Brain pericyte (primary cell): ENCODE measurements at places on chromosomes 12 and 14.

DNA sequence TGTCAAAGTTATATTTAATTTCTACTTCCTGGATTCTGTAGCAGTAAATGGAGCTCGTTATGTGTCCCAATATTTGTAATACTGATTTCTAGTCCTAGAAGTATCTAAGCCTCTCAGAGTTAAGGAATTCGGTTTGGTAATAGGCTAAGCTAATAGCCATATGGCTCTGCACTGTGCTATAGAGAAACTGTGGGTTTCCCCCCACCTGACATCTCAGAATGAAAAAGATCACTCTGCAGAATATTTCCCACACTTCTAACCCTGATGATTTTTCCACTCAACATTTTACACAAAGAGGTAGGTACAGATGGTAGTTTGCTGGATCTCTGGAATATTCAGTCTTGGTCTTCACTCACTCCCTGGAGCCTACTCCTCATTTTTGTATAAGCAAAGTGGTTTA lies 71.2 kb downstream of the BORCS5 start:
- no peak for DNase-seq

- DNase-seq: no peak
These were observed 5.8 kb downstream of the CACNB3 start for GRCh38 chr12:48824112-48824511.

GRCh38 chr12:27462151-27462694 lies 15.7 kb downstream of the SMCO2 start:
- DNase-seq: no peak

- DNase-seq: no peak
These were observed 178.0 kb downstream of the RPAP3 start for GRCh38 chr12:47527816-47528215.

DNA sequence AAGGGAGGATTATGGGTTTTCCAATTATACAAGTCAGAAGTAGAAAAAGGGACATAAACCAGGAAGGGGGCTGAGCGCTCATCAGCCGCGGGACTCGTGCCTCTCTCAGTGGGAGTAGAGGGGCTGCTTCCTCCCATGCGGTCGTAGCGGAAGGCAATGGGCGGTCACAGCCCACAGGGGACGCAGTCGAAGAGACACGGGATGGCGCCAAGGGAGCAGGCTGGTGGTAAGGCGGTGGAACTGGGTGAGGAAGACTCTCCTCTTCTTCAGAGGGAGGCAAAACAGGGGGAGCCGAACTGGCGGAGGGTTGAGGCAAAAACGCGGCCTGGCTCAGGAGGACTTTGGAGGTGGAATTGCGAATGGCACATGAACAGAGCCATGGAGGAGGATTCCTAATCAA lies 677.7 kb downstream of the TMEM121 start:
- DNase-seq: no peak

DNA sequence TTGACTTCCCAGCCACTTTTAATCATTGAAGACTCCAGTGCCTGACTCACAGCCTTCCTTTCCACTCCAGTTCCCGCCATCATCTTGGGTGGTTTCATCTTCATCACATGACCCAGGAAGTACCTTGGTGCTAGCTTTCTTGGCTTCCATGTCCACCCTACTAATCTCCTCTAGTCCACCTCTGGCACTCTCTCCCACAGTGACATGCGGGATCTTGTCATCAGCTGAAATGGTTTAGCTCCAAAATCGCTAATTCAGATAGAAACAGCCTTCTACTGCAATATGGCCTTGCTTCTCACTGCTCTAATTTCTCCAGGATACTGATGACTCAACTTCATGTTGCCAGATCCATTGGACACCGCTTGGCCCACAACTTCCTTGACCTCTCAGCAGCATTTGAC lies 24.5 kb downstream of the WDR20 start:
- no peak for DNase-seq

DNA sequence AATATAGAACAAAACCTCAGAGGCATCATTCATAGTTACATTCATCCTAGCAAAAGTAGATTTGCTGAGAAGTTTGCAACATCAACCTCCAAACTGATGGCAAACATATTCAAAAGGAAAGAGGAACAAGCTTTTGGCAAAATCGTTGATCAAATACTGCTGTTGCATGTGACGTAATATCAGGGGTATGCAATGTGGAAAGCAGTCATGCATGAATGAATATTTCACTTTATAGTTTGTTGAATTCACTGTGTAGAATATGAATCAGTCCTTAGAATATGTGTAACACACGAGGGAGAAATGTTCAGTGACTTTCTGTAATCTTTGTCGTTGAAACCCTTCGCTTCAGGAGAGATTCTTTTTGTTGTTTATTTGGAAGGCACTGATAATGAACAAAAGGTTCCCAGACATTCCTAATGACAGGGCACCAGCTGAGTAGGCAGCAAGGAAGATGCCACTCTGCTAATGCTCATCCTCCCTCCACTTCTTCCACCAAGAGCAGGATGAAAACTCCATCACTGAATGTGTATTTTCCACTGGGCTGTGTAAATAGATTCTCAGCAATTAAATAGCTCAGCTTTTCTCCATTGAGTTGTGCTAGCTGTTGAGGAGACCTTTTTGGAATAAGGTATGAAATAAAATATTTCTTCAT lies 126.1 kb downstream of the PELI2 start:
- no peak for DNase-seq
